Hair follicular keratinocyte (primary cell): ENCODE measurements at places on chromosomes 5 and 9. TPM values are rescaled to one million over a fixed set of nuclear protein-coding genes. Genes with fewer than 3 reads are reported as not detected.

SLC36A2 gene
- not detected in 2 replicates for total RNA-seq

LCN15 gene
- not detected in 2 replicates for total RNA-seq

CCL27 gene
- total RNA-seq = not detected in 2 replicates

BAG1 gene
- total RNA-seq = 27.8 and 33.8 TPM in 2 replicates

PFN3 gene
- total RNA-seq = not detected in 2 replicates

SLC34A1 gene
- not detected in 2 replicates for total RNA-seq

VAV2 gene
- total RNA-seq = 22.5 and 24.4 TPM in 2 replicates

PTRH1 gene
- 66.5 and 76.0 TPM in 2 replicates for total RNA-seq
